T-cell (primary cell): ENCODE measurements at places on chromosomes 11 and 22.

DNA sequence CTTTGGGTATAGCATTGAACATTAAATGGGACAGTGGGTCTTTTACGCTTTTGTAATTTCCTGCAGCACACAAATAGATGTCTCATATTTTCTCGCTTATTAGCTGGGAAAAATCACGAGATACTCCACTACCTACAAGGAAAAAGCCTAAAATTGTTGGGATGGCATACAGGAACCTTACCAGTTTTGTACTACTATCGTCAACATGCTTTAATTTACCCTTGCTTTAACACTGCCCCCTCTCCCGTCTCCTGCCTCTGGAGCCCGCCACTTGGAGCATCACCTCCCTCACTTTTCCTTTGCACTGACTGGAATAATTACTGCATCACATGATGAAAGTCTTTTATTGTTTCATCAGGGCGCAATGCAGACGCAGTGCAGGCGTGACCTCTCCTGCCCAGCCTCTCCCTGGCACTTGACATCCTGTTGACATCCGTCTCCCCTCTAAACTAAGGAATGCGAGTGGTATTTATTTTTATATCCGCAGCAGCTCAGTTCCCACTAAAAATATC, 1.0 kb upstream of the FNBP4 start:
- peak overlapping the region; percentile 95 for H3K27ac ChIP-seq
- peaks cover 28% of the 10 kb centered on the region for H3K4me1 ChIP-seq
- no peak for DNase-seq

- H3K4me1 ChIP-seq = no peaks in the 10 kb centered on the region
- peaks cover 2% of the 10 kb centered on the region for H3K27me3 ChIP-seq
- DNase-seq = peak; percentile 53
- H3K4me3 ChIP-seq = no peak overlapping the region
- H3K27ac ChIP-seq = no peak overlapping the region
Measured at GRCh38 chr22:44735518-44736428, 16.6 kb upstream of the ARHGAP8 start.

- H3K27me3 ChIP-seq = no peaks in the 10 kb centered on the region
- peaks cover 11% of the 10 kb centered on the region for H3K4me1 ChIP-seq
- H3K27ac ChIP-seq = no peak overlapping the region
Measured at GRCh38 chr22:37661160-37661924, 2.8 kb downstream of the PDXP start.

DNA sequence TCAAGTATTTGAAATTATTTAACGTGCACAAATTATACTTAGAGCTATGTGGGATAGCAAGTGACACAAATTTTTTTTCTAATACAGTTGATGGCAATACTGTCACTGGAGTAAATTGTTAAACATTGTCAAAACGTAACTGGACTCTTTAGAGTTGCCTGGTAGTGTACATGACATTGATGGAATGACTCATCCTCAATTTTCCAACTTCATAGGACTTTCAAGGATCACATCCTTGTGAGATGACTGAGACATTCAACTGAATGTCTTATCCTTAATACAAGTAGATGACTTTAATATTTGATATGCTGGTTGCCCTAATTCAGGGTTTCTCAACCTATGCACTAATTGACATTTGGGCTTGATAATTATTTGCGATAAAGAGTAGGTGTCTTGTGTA, 310.0 kb downstream of the SWAP70 start:
- H3K27ac ChIP-seq = no peak overlapping the region
- no peaks in the 10 kb centered on the region for H3K36me3 ChIP-seq
- H3K4me1 ChIP-seq = peaks cover 5% of the 10 kb centered on the region
- DNase-seq = no peak

DNA sequence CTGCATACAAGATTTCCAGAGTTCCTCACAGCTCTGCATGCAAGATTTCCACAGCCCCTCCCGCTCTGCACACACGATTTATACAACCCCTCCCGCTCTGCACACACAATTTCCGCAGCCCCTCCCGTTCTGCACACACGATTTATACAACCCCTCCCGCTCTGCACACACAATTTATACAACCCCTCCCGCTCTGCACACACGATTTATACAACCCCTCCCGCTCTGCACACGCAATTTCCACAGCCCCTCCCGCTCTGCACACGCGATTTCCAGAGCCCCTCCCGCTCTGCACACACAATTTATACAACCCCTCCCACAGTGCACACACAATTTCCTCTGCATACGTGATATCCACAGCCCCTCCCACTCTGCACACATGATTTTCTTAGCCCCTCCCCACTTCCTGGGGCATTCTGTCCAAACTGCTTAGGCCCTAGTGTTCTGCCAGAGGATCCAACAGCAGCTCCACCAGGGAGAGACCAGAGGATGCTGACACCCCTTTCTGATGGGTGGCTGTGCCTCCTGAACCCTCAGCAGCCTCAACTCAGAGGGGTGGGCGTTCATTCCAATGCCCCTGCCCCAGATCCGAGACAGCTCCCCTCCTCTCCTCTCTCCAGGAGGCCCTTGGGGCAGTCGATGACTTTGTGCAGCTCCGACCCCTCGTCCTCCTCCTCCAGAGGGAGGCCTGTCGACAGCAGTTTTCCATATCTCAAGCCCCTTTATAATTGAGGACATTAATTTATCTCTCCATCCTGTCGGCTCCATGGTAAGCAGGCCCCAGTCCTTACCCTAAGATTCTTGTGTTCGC, 671.7 kb downstream of the BRD1 start:
- H3K27me3 ChIP-seq = peaks cover 45% of the 10 kb centered on the region
- no peak for DNase-seq
- H3K36me3 ChIP-seq = no peaks in the 10 kb centered on the region
- no peak overlapping the region for H3K27ac ChIP-seq
- no peak overlapping the region for H3K4me3 ChIP-seq

- H3K36me3 ChIP-seq = no peaks in the 10 kb centered on the region
- H3K27ac ChIP-seq = no peak overlapping the region
- no peaks in the 10 kb centered on the region for H3K27me3 ChIP-seq
- DNase-seq = peak; percentile 8
- H3K4me1 ChIP-seq = peaks cover 4% of the 10 kb centered on the region
Measured at GRCh38 chr22:45441138-45441537, 27.6 kb downstream of the RIBC2 start.

GRCh38 chr11:3159296-3160190, 5.6 kb downstream of the OSBPL5 start:
- no peak overlapping the region for H3K27ac ChIP-seq
- H3K36me3 ChIP-seq = peaks cover 2% of the 10 kb centered on the region
- peaks cover 93% of the 10 kb centered on the region for H3K4me1 ChIP-seq
- no peak for DNase-seq

DNA sequence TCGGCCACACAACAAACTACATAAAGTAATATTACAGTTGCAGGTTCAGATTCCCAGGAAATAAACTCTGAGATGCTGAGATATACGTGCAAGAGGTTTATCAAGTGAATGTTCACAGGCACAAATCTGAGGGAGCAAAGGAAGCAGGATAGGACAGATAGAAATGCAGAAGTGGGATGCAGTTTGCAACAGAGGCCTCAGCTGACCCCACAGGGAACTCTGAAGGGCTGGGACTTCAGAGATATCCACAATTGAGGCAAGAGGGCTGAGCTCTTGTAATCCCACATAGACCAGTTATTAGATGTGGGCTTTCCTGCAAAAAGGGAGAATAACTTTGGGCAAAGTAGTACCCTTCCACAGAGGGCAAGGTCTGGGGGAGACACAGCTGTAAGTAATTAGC, 25.4 kb upstream of the ARHGAP20 start:
- no peak for DNase-seq
- H3K27me3 ChIP-seq = no peaks in the 10 kb centered on the region
- no peak overlapping the region for H3K27ac ChIP-seq
- H3K36me3 ChIP-seq = no peaks in the 10 kb centered on the region
- H3K4me1 ChIP-seq = no peaks in the 10 kb centered on the region
- no peak overlapping the region for H3K4me3 ChIP-seq

DNA sequence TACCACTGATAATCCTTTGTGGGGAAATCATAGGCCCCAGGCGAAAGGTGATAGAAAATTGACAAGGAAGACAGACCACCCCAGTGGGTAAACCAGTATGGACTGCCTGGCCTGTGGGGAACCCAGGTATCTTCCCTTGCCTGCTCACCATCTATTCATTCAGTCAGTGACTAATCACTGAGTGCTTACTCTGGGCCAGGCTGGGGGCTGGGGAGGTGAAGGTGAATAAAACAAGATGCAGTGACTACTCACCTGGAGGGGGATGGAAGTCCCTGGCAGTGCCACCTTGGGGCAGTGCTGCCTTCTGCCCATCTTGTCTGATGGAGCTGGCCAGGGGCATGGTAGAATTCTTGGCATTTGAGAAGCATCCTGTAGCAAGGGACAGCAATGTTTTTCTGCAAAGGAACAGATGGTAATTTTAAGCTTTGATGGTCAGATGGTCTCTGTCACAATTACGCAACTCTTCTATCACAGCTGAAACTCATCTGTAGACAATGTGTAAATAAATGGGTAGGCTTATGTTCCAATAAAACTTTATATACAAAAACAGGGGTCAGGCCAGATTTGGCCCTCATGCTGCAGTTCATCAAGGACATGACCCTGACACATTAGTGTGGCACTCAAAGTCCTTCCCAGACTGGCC, 4.6 kb downstream of the ISX start:
- DNase-seq = no peak
- no peaks in the 10 kb centered on the region for H3K36me3 ChIP-seq
- H3K27me3 ChIP-seq = peaks cover 8% of the 10 kb centered on the region

DNA sequence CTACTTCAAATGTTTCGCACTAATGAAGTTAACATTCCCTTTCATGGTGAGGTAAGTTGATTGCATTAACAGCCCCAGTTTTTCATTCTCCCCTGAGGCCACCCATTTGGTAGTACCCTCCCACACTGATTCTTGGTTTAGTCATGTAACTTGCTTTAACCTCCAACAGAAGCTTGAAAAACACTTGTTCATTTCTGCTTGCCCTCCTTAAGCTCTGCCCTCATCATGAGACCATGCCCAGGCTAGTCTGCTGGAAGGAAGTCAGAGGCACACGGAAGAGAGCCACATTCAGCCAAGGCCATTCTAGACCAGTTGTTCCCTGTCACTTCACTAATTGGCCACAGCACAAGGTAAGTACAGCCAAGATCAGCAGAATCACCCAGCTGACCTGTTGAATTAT, 50.7 kb upstream of the CD44 start:
- no peak overlapping the region for H3K27ac ChIP-seq
- H3K27me3 ChIP-seq = no peaks in the 10 kb centered on the region
- H3K36me3 ChIP-seq = no peaks in the 10 kb centered on the region
- H3K4me3 ChIP-seq = no peak overlapping the region
- no peak for DNase-seq
- peaks cover 47% of the 10 kb centered on the region for H3K4me1 ChIP-seq

- no peaks in the 10 kb centered on the region for H3K4me1 ChIP-seq
- H3K36me3 ChIP-seq = no peaks in the 10 kb centered on the region
- H3K27me3 ChIP-seq = no peaks in the 10 kb centered on the region
- no peak for DNase-seq
- H3K4me3 ChIP-seq = no peak overlapping the region
Measured at GRCh38 chr22:44361391-44362126, 48.8 kb upstream of the SHISAL1 start.

- H3K36me3 ChIP-seq = no peaks in the 10 kb centered on the region
- H3K27me3 ChIP-seq = no peaks in the 10 kb centered on the region
- no peak overlapping the region for H3K4me3 ChIP-seq
- no peak overlapping the region for H3K27ac ChIP-seq
Measured at GRCh38 chr11:119797123-119797611, 68.2 kb upstream of the NECTIN1 start.

DNA sequence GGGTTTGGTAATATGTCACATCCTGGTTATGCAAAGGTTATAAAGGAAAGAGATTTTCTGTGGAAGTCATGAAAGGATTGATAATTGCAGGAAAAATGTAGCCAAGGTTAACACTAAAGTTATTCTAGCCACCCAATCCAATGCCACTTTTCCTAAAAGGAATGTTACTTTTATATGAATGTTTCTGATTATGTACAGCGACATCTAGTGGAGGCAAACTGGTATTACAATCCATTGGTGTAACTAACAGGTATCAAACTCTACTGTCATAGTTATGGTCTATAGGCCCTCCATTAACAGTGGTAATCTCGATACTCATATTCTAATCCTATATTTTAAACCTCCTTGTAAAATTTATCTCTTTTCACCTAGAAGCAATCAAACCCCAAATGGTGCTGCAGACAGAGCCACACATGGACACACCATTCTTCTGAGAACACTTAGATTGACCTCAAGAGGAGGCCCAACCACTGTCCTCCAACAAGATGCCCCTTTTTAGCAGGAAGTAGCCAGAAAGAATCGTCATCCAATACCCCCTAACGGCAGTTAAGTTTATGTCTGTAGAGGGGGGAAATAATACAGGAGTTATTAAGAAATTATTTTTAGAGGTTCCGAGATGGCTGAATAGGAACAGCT, 74.9 kb upstream of the RAG2 start:
- H3K4me3 ChIP-seq = no peak overlapping the region
- no peaks in the 10 kb centered on the region for H3K4me1 ChIP-seq
- no peaks in the 10 kb centered on the region for H3K36me3 ChIP-seq
- H3K27ac ChIP-seq = no peak overlapping the region
- H3K27me3 ChIP-seq = peaks cover 9% of the 10 kb centered on the region

GRCh38 chr22:22835242-22835641, 52.4 kb upstream of the IGLL5 start:
- no peaks in the 10 kb centered on the region for H3K36me3 ChIP-seq
- H3K4me1 ChIP-seq = peaks cover 14% of the 10 kb centered on the region
- no peak overlapping the region for H3K27ac ChIP-seq
- no peaks in the 10 kb centered on the region for H3K27me3 ChIP-seq
- DNase-seq = no peak

DNA sequence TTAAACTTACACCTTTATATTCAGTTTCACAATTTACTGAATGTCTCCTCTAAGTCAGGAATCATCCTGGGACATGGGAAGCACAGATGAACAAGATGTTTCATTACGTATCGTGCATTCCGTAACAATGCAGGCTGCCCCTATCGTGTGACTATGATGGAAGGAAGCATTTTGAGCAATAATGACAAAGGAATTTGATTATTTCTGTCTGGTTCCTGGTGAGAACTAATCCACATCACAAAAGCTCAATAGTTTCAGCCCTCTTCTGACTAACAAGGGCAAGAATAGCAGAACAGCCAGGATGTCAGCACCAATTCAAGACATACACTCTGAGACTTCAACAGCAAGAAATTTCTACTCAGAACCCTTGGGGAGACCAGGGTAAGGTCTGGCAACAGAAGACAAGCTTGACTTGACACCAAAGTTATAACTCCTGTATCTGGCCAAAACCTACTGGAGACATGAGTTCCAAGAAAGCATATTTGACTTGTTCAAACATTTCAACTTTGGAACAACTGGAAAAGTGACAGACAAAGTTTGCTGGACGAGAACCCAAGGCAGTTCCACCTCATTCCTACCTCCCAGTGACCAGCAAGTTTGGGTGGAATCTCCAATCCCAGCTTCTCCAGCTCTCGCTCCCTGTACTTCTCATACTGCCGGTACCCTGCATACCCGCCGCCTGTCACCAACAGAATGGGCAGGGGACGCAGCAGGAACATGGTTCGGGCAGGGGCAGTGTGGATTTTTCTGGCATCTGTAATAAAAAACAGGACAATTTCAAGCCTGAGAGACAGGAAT, 14.3 kb downstream of the PISD start:
- H3K4me3 ChIP-seq = no peak overlapping the region
- no peak for DNase-seq
- no peaks in the 10 kb centered on the region for H3K4me1 ChIP-seq
- H3K27ac ChIP-seq = no peak overlapping the region
- H3K27me3 ChIP-seq = no peaks in the 10 kb centered on the region
